ENCODE measurements at places on chromosomes 3 and 15. TPM values are rescaled to one million over a fixed set of nuclear protein-coding genes. Genes with fewer than 3 reads are reported as not detected.

DNA sequence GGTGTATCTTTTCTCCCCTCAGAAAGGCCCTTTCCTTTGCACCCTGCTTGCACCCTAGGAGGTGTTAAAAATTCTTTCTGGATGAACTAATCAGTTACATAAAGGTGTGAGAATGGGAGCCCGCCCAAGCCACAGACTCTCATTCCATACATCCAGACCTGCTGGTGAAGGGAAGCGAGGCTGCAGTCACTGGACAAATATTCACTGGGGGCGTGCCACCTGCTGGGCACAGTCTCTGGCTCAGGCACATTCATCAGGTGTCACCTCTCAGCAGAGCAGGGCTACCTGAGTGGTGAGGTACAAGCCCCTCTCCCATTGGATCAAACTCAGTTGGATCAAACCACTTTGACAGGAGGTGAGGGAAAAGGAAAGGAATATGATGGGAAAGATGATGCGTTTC, 52.0 kb downstream of the NTRK3 start:
- peak; percentile 29 for DNase-seq

- no peak for DNase-seq
Observed at GRCh38 chr3:110178965-110179364, 841.6 kb upstream of the DPPA4 start.

DNA sequence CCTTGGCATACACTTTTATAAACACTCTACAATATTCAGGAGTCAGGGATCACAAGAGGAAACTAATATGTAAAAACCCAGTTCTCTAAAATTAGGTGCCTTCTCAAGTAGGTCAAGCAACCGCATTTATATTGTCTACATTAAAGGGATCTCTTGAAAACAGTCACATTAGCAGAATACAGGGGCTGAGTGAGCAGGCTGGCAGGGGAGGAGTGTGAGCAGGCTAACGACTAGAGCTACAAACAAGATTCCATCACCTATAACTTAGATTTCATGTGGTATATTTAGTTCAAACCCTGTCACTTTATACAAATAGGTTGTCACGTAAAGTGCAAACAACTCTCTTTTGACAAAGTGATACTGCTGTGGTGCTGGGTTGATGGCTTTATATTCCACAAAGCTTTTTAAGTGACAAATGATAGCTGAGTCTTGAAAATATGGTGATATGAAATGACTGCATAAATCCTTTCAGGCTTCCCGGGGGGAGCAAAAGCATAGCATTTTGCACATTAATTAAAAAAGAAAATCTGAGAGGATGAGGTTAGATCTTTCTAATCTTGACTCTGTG, 937.9 kb downstream of the FHIT start:
- DNase-seq, result no peak

ACKR4 gene
- total RNA-seq, result not detected

- no peak for DNase-seq
Observed at GRCh38 chr3:12396471-12396870, 87.8 kb upstream of the TSEN2 start.

MOBP gene
- total RNA-seq, result not detected

LEO1 gene
- 126 TPM for total RNA-seq

SPTSSB gene
- total RNA-seq, result not detected

GRCh38 chr3:65786890-65787289, 251.8 kb downstream of the MAGI1 start:
- no peak for DNase-seq

DNA sequence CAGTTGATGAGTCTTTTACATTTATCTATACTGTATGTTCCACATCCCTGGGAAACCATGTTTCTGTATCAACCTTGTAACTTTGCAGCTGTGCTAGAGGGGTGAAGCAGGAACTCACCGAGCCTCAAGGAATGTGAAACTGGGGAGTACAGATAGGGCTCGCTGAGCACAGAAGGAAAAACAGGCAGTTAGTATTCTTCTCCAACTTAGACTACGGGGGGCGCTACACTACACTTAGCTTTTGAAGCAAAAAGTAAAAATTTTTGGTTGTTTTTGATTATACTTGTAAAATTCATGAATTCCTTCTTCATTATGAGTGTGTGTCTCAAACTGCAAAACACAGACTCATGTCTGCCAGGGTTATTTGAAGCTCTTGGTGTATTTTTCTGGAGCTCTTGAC, 132.7 kb upstream of the RGMA start:
- no peak for DNase-seq

CD86 gene
- total RNA-seq, result 0.15 TPM

DNA sequence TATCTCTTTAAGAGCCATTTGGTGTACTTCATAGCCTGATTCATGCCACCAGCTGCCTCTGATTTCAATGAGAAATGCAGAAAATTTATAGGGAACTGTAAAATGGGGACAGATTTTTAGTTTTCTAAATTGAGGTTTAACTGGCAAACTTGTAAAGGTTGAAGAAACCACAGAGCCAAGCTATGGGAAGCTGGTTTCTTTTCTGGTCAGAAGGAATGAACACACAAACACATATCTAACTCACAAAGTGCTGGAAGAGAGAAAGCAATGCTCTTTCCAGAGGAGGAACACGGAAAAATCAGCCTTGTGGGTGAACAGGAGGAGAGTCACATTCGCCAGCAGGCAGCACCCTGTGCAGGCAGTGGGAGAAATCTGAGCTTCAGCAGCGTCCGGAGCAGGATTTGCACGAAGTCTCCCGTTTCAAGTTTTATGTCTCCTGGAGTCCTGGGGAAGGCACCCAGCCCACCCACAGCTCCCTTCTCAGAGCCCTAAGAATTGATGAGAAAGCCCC, 481 bp downstream of the MASP1 start:
- DNase-seq, result no peak

DNA sequence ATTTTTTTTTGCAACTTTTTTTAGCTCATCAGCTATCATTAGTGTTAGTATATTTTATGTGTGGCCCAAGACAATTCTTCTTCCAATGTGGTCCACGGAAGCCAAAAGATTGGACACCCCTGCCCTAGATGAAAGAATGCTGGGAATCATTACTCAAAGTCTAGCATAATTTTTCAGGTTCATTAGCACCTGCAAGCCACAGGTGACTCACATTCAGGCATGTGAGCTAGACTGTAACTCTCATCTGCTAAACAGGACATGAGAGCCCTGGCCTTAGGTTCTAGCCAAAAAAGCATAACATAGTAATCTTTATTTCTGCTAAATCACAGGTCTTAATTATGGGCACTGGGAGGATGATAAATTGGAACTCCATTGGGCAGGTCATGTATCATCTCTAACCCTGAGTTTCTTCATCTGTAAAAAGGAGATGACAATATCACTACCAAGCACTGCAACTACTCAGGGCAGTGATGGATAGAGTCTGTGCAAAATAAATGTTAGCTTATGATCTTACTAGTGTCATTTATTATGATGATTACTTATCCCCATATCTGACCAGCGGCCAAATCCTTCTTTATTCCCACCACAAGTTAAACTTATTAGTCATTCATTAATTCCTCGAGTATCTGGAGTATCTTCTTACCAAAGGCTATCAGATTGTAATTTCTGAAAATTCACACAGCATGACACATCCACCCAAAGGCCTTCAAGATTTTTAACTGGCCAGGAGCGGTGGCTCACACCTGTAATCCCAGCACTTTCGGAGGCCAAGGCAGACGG, 125.0 kb downstream of the PLD1 start:
- no peak for DNase-seq

FBLN2 gene
- 17.9 TPM for total RNA-seq

FGD5 gene
- total RNA-seq, result 7.0 TPM

DNA sequence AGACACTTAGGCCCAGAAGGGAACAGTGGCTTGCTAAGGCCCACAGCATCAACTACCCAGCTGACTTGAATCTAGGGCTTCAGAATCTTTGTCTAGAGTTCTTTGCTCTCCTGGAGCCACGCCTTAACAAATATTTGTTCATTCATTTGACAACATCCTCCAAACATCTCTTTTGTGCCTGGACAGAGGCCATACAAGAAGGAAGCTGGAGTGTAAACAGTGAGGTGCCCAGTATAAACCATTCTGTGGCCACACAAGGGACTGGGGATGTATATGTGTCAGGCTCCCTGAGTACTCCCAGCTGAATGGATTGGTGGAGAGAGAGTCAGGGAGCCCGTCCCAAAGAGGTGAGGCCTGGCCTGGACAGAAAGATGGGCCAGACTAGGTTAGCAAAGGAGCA, 3.4 kb downstream of the CIB2 start:
- DNase-seq, result no peak

DNA sequence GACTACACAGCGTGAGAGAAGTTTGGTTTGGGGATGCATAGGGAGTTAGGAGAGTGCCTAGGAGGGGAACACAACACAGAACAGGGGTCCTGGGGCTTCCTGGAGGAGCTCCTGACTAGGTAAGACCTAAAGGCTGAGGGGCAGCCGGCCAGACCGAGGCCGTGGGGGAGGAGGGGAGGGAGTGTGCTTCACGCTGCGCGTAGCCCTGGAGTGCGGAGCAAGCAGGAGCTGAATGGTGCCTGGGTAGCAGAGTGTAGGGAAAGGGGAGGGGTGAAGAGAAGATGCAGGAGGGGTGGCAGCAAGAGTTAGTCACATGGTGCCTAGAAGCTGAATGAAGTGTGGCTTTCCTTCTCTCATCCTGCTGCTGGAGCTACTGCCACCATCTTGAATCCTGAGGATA, 32.4 kb upstream of the HHATL start:
- no peak for DNase-seq

DNA sequence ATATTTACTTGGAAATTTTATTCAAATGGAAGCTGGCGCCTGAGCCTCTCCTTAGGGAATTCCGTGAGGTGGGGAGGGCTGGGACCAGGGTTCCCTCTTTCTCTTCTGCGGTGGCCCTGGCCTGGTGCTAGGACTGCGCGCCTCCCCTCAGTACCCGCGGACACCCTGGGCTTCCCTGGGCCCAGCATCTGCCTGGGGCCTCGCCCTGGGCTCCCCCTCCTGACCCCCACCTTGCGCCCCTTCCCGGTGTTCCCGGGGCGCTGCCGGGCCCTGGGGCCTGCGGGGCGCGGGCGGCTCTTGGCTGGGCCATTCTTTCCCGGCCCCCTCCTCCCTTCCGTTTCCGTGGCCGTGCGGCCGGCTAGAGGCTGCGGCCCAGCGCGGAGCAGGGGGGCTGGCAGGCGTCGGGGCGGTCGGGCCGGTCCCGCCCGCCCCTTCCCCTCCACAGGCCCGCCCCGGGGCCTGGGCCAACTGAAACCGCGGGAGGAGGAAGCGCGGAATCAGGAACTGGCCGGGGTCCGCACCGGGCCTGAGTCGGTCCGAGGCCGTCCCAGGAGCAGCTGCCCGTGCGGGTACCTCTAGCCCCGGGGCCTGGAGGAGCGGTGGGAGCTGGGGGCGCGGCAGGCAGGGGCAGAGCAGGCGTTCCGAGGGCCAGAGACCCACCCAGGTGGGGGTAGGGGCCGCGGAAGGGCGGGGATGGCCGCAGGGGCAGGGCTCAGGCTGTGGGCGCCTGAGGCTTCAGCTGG, at the start of gene FES:
TSS of gene FES (plus strand) at position 529 of the 743 bp plus-strand sequence. CDS start 542 bp downstream, outside the sequence.
- no peak for DNase-seq

DNA sequence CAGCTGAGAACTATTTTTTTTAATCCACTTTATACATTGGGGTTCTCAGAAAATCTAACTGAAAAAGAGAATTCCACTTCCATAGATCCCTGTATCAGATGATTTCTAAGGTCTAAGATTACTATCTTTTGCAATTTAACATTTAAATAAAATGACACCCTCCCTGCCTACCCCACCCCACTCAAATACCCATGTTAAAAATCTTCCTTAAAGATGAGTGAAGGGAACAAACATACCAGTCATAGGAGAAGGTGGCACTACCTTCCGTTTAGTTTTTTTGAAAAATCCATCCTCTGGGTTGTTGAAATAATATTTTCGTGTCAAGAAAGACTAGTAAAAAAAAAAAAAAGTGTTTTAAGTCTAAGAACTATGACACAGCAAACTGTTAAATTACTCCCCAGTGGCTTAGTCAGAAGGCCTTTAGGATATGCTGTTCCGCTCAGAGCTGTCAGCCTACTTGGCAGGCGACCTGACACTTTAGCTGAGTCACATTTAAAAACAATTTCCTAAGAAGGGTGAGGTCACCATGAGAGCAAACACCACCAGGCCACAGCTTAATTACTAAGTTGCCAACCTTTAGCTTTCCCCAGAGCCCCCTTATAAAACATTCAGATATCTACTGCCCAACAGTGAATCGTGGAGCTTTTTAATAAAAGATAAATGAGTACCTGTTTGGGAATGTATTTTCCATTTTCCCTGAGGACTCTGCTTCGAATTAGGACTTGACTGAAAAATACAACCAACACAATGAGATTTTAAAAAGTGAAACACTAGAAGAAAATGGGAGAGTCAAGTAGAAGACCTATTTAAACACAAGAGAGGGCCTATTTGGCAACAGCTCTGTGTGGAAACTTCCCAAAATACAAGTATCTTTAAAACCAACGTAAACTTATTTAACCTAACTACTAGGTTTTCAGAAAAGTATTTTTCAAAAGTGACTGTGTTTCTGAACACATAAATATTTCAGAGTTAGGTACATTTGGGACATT, 9.6 kb downstream of the EMC3 start:
- DNase-seq, result peak; percentile 96

DNA sequence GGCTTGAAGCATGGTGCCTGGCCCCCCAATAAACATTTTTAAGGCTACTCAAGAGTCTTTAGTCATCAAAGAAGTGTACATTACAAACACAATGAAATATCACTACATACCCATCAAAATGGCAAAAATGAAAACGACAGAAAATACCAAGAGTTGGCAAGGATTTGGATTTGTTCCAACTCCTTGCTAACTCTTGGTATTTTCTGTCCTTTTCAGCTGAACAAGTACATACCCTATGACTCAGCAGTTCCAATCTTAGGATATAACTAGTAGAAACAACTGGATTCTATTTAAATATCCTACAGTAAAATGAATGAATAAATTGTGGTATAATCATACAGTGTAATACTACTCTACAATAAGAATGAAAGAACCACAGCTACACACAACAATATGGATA, 25.1 kb upstream of the GABPB1 start:
- DNase-seq, result no peak

DNA sequence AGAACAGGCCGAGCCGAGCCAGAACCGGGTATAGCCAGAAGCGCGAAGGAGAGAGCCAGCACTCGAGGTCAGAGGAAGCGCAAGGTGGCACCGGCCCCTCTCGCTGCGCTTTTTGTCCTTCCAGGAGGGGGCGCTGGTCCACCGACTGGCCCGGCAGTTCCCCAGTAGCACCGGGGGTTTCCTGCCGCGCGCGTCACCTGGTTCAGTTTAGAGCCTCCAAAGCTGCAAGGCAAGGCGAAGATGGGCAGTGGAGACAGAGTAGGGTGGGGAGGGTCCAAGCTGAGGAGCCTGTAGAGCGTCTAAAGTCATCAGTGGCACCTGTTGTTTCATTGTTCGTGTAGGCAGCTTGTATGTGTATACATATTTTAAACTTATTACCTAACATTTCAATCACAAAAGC, 7.6 kb upstream of the NR2E3 start:
- no peak for DNase-seq

- no peak for DNase-seq
Observed at GRCh38 chr3:23161896-23162570, 41.1 kb upstream of the UBE2E2 start.

- DNase-seq, result no peak
Observed at GRCh38 chr3:116836286-116836685, 126.7 kb downstream of the TUSC7 start.

DNA sequence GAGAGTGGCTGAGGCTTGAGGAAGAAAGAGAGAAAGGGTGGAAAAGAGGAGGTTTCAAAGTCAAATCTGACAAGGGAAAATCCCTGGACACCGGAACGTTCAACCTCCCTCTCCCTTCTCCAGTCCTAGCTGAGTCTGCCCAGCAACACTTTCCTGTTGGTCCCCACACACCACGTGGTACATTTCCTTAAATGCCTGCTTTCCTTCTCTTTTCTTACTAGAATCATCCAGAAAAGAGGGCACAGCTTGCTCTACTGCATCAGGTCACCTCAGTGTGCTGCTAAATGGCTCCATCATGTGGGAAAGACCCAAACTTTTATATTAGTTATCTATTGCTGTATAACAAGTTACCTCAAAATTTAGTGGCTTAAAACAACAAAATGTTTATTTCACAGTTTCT, 181.2 kb downstream of the NECTIN3 start:
- DNase-seq, result peak; percentile 15
